GM04504 (cell line): ENCODE measurements at places on chromosomes 16 and 17.

DNA sequence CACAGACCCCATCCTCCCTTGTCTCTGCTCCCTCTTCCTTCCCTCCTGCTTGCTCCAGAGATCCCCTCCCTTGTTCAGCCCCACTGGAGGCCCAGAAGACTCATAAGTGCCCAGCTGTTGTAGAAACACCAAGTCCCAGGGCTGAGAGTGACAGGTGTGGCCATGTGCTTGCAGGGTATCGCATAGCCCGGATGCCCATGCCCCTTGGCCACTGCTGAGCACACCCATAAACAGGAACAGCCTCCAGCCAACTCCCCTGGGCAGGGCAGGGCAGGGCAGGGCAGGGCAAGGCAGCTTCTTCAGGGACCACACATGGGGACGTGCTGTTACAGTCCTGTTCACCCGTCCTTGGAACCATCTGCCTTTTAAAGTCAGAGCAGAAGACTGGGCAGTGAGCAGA is 2.0 kb downstream of the CACNG1 start:
- no peak for DNase-seq

- peak; percentile 19 for DNase-seq
These were observed 29.1 kb downstream of the NLRP1 start for GRCh38 chr17:5555254-5555653.

GRCh38 chr16:23232806-23233205 is 50.3 kb downstream of the SCNN1G start:
- DNase-seq = no peak

DNA sequence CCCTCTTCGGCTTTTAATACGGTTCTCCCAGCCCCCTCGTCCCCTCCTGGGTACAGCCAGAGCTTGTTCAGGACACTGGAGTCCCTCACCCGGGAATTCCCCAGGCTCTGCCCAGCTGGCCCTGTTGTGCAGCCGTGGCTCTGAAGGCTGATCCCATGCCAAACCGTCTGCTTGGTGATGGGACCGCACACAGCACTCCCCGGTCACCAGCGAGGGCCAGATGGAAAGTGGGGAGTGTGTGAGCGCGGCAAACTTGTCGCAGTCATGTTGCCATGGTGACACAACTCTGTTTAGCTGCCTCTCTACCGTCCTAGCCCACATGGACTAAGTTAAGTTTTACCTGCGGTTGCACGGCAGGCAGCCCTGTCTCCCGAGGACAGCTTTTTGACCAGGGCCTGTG is 107.9 kb downstream of the RAP1GAP2 start:
- peak; percentile 6 for DNase-seq

- DNase-seq = peak; percentile 62
These were observed 38.9 kb downstream of the MYH3 start for GRCh38 chr17:10618202-10618635.

DNA sequence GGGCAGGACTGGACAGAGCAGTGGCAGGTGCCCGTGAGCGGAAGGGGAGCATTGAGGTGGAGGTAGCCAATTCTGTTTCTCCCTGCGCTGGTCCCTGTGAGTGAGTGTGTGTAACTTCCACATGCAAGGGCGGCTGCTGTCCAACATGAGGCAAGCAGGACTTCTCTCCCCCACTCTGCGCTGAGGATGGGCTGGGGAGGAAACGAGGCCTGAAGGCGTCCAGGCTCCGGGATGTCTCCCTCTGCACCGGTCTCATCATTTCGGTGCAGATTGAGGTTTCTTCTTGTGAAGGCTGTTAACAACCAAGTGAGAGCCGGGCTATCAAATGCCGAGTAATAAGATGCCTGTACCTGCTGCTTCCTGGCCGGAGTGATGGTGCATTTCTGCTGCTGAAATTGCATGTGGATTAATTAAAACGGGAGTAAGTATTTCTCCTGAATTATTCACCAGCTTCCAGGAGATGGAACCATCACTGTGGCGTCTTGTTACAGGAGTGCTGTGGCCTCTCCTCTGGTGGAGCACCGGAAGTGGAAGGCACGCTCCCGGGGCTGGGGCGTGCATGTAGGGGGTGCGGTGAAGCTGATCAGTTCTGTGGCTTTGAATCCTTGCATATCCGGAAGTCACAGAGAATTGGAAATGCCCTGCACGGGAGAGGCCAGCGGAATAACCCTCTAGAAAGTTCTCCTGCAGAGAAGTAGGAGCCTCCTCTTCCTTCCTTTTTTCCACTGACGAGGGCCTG is 41.7 kb upstream of the MGAT5B start:
- DNase-seq = no peak

DNA sequence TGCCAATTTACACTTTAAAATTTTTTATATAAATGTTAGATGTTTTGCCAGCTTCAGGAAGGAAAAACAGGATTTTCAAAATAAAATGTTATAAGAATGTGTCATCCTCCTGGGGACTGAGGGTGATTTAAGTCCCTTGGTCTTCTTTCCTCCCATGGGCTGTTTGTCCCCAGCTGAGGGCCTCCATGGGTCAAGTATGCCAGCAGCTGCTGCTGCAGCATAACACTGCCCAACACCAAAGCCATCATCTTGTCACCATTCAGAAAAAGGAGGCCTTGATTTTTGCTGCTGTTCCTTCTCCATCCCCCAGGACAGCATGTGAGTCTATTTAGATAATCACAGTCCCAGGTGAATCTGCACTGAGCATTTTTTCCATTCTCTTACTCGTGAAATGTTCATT is 188.5 kb downstream of the LGALS9B start:
- DNase-seq = no peak

- DNase-seq = no peak
These were observed 16.7 kb downstream of the ZFPM1 start for GRCh38 chr16:88469615-88470395.

GRCh38 chr16:53372992-53373871 is 61.0 kb upstream of the RBL2 start:
- DNase-seq = no peak

DNA sequence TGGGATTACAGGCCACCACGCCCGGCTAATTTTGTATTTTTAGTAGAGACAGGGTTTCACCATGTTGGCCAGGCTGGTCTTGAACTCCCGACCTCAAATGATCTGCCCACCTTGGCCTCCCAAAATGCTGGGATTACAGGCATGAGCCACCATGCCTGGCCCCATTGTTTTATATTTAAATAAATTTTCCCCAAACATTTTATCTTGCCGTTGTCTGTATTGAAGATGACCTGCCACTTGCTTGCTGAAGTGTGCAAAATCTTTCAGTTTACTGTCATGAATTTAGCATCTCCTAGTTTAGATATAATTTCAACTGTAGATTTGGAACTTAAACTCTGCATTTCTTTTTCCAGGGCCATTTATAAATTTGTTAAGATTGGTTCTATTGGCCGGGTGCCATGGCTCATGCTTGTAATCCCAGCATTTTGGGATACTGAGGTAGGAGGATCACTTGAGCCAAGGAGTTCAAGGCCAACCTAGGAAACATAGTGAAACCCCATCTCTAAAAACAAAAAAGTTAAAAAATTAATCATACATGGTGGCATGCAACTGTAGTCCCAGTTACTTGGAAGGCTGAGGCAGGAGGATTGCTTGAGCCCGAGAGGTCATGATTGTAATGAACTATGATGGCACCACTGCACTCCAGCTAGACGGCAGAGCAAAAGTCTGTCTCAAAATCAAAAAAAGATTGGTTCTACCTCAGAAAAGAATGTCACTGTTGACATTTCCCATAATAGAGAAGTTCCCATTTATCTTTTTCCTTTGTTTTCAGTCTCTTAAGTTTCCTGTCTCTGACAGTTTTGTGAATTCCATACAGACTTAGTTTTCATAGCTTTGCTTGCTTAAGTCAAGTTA is 84.4 kb downstream of the VMP1 start:
- no peak for DNase-seq

DNA sequence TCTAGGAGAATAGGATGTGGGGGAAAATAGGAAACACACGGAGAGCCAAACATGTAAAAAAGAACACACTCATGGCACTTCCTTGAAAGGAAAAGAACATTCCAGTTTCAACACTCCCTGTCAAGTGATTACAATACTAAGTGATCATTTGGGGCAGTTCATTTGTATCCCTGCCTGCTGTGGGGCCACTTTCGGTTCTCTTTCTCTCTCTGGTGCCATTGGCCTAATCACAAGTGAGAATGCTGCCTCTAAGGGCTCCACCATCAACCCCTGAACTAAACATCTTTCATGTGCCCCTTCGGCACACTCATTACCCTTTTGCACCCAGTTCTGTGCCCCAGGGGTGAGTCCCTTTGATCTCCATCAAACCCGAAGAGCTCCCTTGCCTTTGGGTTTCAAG is 197.3 kb downstream of the CEP112 start:
- no peak for DNase-seq

DNA sequence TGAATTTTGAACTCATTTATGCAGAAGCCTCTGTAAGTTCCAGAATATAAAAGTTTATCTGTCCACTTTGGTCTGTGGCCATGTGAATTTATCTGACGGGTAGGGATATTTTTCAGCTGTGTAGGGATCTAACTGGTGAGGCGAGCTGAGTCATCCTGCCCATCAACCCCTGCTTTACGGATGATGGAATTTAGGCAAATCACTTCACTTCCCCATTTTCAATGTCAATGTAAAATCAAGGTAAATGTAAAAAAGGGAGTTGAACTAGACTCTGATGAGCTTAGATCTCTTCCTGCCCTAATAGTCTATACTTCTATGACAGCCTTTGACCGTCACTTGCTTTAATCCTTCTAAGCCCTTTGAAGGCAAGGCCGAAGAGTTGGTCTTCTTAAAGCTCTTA is 2.6 kb downstream of the SLC16A6 start:
- DNase-seq = no peak

DNA sequence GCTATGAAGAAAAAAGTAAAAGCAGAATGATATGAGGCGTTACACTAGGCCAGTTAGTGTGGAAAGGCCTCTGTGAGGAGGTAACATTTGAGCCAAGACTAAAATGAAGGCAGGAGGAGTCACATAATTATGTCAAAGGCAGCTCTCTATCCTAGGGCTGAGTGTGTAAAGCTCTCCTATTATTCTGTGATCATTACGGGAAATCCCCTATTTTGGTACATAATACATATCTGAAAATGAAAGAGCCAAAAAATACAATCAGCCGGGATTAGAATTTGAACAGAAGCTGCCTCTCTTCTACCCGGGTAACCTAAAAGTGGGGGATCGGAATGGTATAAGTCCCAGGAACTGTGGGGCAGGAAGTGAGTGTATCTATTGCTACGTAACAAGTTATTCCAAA is 27.1 kb downstream of the HEATR3 start:
- DNase-seq = no peak

GRCh38 chr17:34371405-34372100 is 8.5 kb upstream of the CCL1 start:
- no peak for DNase-seq

DNA sequence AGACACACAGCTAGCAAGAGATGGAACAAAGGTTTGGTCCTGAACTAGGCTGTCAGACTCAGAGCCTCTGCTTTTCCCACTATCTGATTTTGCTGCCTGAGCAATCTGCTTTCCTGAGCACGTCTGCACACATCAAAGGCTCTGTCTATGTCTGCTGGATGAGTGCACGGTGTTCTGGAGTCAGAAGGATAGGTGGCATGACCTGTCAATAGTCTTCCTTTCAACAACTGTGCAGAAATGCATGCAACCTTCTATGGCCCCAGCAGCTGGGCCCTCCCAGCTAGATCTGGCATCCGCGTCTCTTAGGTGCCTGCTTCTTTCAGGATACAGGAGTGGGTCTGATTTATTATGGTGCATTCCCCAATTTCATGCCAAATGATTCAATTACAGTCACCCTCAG is 138.3 kb downstream of the UTP18 start:
- DNase-seq = no peak

DNA sequence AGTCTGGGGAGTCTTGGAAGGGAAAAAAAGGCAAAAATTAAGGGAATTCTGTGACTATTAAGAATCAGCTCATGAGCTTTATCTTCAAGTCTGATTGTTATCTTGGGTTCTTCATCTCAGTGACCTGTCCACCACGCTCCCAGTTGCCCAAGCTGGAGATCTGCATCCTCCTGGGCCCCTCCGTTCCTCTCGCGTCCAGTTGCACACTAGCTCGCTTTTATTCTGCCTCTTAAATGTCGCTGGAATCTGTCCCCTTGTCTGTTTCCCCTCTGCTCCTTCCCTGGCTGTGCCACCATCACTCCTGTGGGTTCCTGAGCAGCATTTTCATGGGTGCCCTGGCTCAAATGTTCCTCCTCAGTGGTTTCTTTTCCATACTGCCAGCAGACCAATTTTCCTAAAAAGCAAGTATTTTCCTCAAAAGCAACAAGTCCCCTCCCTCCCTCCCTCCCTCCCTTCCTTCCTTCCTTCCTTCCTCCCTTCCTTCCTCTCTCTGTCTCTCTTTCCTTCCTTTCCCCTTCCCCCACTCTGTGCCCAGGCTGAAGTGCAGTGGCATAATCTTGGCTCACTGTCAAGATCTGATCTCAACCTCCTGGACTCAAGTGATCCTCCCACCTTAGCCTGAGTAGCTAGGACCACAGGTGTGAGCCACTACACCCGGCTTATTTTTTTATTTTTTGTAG is 1.4 kb downstream of the ENDOV start:
- DNase-seq = no peak

DNA sequence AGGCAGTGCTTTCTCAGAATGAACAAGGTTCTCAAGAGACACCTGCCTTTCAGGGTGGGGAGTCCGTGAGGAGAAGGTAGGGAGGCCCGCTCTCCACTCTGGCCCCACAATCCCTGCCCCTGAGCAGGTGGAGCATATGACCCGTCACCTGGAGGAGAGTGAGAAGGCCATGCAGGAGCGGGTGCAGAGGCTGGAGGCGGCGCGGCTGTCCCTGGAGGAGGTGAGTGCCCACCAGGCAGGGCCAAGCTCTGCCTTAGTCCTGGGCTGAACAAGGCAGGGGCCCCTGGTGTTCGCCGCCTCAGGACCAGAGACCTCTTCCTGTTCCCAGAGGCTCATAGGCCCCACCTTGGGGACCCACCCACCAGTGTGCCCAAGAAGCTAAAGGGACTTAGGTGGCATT is 2.5 kb upstream of the RAC3 start:
- no peak for DNase-seq

DNA sequence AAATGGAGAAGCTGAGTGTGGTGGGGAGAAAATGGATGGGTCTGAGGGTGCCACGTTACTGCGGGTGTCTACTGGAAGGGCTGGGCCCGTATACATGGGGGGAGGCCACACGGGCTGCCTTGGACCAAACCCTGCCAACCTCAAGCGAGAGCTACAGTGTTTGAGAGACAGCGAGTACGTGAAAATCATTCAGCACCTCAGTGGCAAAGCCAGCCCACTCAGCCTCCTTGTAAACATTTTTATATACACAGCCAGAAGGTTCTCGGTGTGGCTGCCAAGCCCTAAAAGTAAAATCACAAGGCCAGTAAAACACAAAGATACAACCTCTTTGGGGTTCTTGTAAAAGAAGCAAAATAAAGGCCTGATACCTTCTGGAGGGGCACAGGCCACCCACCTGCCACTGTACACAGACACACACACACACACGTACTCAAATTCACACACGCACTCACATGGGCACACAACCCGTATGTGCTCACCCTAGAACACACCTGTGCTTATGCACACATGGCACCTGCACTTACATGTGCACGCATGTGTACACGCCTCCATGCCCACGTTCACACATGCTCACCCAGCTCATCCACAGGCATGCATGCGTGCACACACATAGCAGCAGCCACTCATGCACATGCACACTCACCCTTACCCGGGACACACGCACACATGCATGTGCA is 102.8 kb downstream of the GSG1L start:
- DNase-seq = no peak

- DNase-seq = peak; percentile 50
These were observed 49.9 kb upstream of the CDR2 start for GRCh38 chr16:22424161-22424937.

GRCh38 chr17:43578699-43579565 is 32.8 kb upstream of the ETV4 start:
- DNase-seq = peak; percentile 40

- no peak for DNase-seq
These were observed 1.4 kb downstream of the FKBP10 start for GRCh38 chr17:41814195-41814594.
